Right ventricle myocardium superior (tissue), 1 donor: ENCODE measurements at places on chromosomes 1 and 21. TPM values are rescaled to one million over a fixed set of nuclear protein-coding genes. Genes with fewer than 3 reads are reported as not detected.

DNA sequence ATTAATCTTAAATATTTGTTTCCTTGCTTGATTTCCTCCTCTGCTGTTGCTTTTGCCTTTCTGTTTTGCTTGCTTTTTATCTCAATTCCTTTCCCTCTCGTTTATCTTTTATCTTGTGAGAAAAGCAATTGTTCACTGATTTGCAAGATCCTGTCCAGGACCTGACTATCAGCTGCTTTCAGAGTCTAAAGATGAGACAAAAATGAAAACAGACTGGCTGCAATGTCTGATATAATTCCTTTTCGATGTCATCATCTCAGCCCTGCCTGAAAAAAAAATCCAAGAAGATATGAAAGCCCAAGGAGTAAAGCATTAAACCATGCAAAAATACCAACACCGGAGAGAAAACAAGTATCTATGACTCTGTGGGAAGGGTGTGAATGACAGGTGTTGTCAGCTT lies 225.5 kb downstream of the PATJ start:
- DNase-seq: no peak

DNA sequence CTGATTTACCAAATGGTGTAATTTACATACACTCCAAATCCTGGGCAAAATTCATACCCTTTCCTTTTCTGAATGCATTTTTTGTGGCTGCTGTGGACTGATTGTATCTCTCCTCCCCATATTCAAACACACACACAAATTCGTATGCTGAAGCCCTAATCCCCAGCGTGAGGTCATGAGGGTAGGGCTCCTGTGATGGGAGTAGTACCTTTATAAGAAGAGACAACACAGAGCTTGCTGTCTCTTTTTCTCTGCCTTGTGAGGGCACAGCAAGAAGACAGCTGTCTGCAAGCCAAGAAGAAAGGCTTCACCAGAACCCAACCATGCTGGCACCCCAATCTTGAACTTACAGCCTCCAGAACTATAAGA lies 24.4 kb downstream of the DUSP10 start:
- no peak for DNase-seq

The KCNJ9 gene
- not detected for total RNA-seq

DNA sequence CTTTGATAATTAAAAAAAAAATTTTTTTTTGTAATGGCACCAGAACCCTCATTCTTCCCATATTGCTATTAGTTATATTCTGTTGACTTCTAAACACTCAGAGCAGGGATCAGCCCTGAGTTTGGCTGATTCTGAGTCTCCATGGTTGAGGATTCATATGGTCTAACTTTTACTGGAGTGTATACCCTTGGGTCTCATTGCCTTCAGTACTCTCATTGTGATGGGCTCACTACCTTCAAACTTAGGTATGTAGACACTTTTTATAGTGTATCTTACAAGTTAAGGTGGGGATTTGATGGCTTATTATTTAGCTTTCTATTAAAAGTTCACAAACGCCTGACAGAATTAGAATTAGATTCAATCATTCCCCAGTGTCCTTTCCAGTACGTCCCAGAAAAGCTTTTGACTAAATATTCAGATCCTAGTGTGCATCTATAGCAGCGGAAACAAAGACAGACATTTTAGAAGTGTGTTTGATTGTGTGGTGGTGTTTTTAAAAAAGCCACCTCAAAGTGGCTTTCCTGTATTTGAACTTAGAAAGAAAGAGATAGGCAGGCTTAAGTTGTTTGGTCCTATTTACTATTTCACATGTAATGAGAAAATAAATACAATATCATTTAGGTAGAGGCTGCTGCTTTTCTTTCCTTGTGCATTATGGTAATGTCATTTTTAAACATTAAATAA lies 1.4 kb downstream of the MACF1 start:
- DNase-seq: no peak

DNA sequence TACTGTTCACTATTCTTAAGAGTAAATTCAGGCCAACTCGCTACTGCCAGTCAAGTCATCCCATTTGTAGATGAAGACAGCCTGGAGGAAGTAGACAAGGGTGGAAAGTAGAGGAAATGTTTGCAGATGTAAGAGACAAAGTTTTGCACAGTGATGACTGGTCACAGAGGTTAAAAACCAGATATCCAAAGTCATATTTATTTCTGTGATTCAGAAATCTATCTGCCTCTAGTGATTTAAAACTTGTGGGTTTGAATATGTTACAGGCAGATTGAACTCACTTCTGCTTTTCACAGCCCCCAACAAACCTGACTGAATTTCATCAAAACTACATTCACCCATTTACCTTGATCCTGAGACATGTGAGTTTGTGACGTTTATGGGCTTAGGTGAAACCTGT lies 484.7 kb upstream of the C1orf87 start:
- no peak for DNase-seq

The FMO2 gene
- total RNA-seq: 59.2 TPM

GRCh38 chr1:240337781-240338180 lies 246.1 kb downstream of the FMN2 start:
- no peak for DNase-seq

The RAVER2 gene
- 30.1 TPM for total RNA-seq

DNA sequence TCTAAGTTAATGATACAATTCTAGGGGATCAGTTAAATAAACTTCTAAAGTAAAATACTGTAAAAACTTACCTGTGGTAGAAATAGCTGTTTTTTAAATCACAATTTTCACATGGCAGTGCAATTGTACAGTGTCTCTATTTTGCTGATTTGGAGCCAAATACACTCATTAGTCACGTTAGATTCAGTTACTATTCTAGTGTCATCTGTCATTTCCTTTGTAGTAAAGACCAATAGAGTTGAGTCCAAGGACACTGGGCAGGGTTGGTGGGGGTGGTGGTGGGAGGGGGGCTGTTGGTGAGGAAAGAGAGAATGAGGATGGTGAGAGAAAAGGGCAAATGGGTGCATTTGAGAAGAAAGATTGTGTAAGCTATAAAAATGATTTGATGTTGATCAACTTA lies 33.6 kb downstream of the CD55 start:
- DNase-seq: no peak

- no peak for DNase-seq
Measured at GRCh38 chr1:160474392-160475242, 48.4 kb downstream of the SLAMF6 start.

The VWA5B1 gene
- total RNA-seq: 0.13 TPM

The CYYR1 gene
- 24.7 TPM for total RNA-seq

DNA sequence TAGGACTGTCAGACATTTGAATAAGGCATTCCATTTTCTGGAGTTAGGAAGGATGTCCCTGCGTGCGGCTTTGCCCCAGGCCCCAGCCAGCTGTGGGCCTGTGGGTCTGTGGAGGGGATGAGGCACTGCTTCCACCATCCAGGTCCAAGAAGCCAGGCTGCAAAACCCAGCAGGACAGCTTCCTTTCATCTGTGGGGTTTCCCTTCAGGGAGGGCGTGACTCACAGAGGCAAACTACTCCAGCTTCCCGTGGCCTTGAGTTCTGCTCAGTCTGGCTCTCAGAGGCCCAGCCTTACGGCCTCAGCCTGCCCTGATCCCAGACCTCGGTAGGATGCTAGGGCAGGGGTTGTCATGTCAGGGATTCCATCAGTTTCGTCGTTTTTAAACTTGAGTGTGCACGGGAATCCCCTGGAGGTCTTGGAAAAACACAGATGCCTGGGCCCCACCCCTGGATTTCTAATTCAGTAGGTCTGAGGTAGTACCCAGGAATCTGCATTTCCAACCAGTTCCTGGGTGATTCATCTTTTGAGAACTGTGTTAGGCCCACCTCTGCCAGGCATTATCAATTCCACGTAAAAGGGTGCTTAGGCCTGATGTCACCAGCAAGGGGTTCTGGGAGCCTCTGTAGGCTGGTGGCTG lies 32.3 kb upstream of the TENT5C start:
- DNase-seq: no peak

GRCh38 chr1:79859212-79859948 lies 852.9 kb upstream of the ADGRL4 start:
- no peak for DNase-seq

The GPATCH3 gene
- total RNA-seq: 10.4 TPM

DNA sequence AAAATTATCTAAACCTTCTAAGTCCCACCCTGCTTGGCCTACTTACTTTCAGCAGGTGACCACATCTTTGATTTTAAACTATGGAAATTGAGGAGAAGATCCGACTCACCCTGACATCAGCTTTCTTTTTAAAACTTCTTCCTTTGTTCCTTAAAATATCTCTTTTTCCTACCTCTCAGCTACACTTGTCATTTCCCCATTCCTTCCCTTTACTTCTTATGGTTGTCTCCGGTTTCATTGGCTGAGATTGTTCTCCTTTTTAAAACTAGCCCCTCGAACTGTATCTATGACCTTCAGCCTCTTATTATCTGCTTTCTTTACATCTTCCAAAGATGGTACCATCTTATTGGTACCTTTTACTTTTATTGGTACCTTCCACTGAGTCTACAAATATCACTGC lies 87.8 kb upstream of the NRIP1 start:
- no peak for DNase-seq

The KCNE1 gene
- total RNA-seq: 4.3 TPM

DNA sequence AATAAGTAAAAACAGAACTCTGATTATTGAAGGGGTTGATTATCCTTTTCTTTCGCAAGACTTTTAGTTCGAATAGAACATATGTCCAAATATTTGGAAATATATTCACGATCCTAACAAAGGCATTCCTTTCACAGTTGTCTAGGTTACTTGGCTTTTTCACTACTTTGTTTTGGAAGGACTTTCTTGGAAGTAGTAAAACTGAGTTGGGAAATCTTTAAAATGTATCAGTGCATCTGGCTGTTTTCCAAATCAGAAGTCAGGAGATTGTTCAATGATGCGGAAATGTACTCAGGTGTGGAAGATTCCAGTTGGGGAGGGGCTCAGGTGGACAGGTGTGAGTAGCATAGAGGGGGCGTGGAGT lies 67.1 kb downstream of the SH3BGR start:
- DNase-seq: no peak

GRCh38 chr1:2415801-2416208 lies 3.4 kb upstream of the PEX10 start:
- DNase-seq: no peak

GRCh38 chr1:94383966-94384408 lies 34.2 kb upstream of the ABCD3 start:
- DNase-seq: no peak

DNA sequence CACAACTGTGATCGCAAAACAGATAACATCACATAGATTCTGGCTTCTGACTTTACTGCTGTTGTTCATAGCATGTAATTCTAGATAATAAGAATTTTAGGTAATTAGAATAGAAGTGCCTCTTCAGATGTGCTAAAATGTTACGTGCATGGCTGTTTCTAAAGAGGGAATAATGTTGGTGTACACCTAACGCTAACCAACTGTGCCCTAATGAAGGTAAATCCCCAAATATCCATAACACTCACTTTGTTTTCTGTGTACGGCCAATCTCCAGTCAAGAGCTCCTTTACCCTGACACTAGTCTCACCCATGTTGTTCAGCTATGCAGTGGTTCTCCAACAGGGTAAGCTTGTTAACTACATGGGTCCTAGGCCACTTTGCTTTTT lies 44.4 kb downstream of the APP start:
- DNase-seq: no peak

The RAB3B gene
- total RNA-seq: not detected

The CRP gene
- not detected for total RNA-seq

DNA sequence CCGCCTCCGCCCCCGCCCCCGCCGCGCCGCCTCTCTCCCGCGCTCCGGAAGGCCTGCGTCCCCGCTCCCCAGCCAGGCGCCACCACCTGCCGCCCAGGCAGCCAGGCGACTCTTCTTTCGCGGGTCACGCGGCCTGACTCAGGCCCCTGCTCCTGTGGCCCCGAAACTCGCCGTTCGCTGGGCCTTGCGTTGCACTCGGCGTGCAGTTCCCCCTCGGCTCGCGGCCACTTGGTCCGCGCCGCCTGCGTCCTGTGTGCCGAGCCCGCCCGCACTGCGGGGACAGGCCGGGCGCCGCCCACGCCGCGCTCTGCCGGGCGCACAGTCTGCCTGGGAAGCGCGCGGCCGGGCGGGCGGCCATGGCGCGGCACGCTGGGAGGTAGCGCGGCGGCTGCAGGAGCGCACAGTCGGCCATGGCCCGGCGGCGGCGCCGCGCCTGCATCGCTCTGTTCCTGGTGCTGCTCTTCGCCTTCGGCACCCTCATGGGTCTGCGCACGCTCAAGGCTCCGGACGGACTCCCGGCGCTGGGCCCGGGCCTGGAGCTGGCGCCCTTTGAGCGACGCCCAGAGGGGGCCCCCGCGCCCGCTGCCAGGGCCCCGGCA lies at the start of gene MANEAL:
MANEAL (plus strand) TSS at position 75 of the 599 bp plus-strand sequence; CDS start at position 411, 336 bp downstream.
- DNase-seq: peak; percentile 66

- DNase-seq: no peak
Measured at GRCh38 chr1:18233176-18233864, 125.7 kb downstream of the IGSF21 start.

- DNase-seq: peak; percentile 85
Measured at GRCh38 chr21:42258150-42258884, 39.4 kb downstream of the ABCG1 start.

DNA sequence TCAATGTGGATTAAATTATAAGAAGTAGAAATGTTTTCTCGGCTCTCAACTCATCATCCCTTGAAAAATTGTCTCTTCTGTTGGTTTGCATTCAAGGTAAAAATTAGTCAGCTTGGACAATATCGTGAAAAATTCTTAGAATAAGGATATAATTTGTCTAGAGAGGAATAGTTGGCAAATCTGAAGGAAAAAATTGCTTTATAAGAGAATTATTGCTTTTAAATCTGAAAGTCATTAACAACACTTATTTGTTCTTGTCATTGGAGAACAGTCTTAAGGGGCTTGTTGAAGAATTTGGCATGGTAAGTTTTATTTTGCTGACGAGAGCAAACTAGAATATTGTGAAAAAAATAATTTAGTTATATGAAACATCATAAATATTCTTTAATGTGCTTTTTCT lies 26.4 kb downstream of the ANGPTL1 start:
- DNase-seq: no peak

The HSD3B2 gene
- not detected for total RNA-seq

GRCh38 chr1:199173356-199173755 lies 534.5 kb downstream of the PTPRC start:
- no peak for DNase-seq

The LCE1C gene
- not detected for total RNA-seq

DNA sequence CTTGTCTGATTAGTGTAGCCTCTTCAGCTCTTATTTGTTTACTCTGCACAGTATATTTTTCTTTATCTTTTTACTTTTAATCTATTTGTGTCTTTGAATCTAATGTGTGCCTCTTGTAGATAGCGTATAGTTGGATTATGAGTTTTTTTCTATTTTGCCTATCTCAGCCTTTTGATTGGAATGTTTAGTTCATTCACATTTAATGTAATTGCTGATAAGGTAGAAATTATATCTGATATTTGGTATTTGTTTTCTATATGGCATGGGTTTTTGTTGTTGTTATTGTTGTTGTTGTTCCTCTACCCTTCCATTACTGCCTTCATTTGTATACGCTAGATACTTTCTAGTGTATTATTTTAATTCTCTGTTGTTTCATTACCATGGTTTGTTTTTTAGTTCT lies 131.7 kb upstream of the GRIK3 start:
- no peak for DNase-seq

The SPATC1L gene
- total RNA-seq: 6.3 TPM

The MYOC gene
- 2.1 TPM for total RNA-seq

GRCh38 chr1:58006421-58007046 lies 540.0 kb downstream of the OMA1 start:
- DNase-seq: no peak

The CLEC20A gene
- not detected for total RNA-seq

The CELA3A gene
- not detected for total RNA-seq

The UTS2 gene
- not detected for total RNA-seq

GRCh38 chr21:29238053-29238966 lies 60.4 kb upstream of the BACH1 start:
- DNase-seq: no peak
